ENCODE measurements at places on chromosomes 11 and 22.

DNA sequence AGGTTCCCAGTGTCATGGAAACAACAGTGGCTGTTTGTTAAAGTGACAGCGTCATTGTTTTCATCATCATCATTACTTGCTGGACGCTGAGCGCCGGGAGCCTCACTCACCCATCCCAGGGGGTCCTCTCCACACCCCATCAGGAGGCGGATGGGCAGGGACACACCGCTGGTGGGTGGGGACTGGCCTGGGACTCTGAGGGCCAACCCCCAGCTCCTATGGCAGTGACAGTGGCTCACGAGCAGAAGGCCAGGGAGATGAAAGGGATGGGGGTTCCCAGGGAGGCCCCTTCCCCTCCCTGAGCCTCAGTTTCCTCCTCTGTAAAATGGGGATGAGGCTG is 76.6 kb upstream of the PRR5 start:
- no peak for DNase-seq

DNA sequence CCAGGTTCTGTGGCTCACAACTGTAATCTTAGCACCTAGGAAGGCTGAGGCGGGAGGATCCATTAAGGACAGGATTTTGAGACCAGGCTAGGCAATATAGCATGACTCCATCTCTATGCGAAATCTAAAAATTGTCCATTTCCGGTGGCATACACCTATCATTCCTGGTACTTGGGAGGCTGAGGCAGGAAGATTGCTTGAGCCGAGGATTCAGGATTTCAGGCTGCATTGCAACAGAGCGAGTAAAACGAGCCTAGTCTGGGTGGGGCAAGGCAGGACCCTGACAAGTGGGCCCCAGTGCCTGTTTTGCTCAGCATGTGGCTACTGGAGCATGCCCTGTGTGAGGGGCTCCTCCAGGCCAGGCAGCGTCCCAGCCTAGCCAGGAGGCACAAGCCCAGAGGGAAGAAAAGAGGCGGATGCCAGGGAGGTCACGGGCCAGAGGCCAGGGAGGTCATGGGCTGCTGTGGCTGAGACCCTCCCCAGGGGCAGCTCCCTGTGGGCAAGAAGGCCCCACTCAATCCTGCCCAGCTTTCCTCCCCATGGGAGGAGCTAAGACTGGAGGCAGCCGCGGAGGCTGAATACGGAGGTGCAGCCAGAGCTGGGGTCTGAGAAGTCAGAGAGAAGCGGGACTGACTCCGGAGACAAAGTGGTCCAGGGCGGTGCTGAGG is 8.4 kb downstream of the LRRC74B start:
- no peak for DNase-seq

GRCh38 chr11:3827434-3828186 is 13.1 kb downstream of the RHOG start:
- no peak for DNase-seq

DNA sequence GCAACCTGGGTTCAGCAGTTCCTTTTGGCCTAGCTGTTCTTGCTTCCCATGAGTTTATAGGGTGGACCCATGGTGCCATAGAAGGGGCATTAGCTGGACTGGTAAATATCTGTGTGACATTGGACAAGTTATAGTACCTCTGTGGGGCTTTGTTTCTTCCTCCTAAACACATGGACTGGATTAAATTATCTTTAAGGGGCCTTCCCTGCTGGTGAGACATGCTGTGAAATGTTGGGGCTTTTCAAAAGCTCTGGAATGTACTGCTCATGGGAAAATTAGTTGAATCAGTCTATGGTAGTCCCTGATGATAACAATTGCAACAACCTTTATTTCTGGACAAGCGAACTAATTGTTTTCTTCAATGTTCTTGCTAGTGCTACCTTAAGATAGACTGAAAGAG is 276.2 kb downstream of the BLID start:
- DNase-seq, result no peak

DNA sequence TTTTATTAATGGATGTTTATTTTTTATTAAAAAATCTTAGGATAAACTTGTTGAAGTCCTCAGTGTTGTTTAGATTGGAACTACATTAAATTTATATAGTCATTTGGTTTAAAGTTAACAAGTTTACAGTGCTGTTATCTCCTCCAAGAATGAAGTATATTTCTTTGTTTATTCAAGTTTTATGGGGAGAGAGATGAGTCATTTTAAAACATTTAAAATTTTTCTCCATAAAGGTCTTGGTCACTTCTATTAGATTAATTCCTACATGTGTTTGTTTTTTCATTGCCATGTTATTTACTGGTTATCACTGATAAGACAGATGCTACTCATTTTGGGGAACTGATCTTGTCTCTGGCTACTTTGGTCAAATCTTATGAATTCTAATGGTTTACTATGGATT is 429.6 kb downstream of the METTL15 start:
- no peak for DNase-seq

DNA sequence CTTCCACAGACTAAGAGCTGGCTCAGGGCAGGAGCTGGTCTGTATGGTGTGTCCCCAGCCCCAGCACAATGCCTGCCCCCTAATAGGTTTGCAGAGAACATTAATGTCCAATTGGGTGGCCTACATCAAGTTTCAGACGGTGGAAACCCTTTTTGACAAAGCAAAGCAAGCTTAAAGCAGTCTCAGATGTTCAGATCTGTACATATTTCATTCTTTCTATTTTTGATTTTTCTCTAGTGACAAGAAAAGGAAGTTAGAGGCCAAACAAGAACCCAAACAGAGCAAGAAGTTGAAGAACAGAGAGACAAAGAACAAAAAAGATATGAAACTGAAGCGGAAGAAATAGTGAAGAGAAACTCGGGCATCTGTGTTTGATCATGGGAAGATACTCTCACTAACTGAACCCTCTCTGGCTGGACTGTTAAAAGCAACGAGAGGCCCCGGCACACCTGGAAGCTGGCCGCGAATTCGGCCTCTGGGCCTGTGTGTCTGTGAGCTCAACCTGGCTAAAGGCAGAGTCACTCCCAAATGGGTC is 40.5 kb downstream of the NAT10 start:
- no peak for DNase-seq

GRCh38 chr11:36345084-36345511 is 49.0 kb downstream of the PRR5L start:
- DNase-seq, result peak; percentile 85

DNA sequence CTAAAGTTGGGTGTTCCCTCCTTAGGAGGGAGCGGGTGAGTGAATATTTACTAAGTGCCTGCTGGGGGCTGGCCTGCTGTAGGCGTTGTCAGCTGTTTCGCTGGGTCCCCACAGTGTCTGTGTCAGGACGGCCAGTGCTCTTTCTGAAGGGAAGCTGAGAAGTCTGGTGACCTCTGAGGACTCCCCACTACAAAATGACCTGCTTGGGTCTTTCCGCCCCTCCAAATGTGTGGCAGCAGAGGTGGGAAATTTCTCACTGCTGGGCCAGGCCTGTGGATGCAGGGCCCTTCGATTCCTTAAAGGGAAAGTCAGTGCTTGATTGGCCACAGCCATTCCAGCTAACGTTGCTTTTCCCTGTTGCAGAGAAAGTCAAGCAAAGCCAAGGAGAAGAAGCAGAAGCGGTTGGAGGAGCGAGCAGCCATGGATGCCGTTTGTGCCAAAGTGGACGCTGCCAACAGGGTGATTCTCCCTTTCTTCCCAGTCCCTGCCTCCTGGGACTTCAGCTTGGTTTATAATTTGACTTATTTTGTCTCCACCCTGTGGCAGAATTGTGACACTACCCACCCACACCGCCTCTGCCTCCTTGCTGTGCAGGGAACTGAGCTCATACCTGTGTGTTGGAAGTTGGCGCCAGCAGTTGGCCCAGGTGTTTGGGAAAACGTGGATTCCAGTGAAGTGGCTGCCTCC is 6.8 kb downstream of the NAA40 start:
- peak; percentile 69 for DNase-seq

DNA sequence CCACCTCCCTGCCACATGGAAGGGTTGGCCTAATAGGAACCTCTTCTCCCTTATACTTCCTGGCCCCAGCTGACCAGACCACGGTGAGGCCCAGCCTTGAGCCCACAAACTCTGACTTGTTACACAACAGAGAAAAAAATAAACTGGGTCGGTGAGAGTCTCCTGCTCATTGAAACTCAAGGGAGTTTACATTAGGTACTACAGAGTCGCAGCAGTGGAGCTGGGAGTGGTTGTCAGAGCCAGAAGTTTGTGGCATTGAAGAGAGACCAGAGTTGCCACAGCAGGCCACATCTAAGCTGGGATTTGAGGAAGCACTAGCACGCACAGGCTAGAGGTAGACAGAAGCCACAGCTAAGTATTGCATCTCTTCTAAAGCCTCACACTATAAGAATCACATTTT is 296.2 kb downstream of the DDX10 start:
- no peak for DNase-seq

DNA sequence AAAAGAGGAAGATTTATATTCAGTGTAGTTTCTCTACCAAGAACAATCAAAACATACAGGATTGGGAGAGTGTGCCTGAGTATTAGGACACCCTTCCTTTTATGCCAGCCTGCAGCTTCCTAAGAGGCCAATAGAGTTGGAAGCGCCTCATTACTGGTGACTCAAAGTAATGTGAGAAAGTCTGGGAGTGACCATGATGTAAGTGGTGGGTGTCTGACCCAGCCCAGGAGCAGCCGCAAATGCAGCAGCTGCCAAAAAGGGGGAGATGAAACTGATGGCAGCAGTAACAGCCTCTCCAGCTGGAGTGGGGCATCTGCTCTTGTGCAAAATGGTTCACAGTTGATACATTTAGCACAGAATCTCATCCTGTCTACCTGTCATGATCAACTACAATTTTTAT is 62.0 kb downstream of the ZNF280B start:
- no peak for DNase-seq

- no peak for DNase-seq
Measured at GRCh38 chr22:30717952-30718351, 23.3 kb downstream of the OSBP2 start.

GRCh38 chr11:10017911-10018310 is 276.1 kb downstream of the SBF2 start:
- DNase-seq, result no peak

DNA sequence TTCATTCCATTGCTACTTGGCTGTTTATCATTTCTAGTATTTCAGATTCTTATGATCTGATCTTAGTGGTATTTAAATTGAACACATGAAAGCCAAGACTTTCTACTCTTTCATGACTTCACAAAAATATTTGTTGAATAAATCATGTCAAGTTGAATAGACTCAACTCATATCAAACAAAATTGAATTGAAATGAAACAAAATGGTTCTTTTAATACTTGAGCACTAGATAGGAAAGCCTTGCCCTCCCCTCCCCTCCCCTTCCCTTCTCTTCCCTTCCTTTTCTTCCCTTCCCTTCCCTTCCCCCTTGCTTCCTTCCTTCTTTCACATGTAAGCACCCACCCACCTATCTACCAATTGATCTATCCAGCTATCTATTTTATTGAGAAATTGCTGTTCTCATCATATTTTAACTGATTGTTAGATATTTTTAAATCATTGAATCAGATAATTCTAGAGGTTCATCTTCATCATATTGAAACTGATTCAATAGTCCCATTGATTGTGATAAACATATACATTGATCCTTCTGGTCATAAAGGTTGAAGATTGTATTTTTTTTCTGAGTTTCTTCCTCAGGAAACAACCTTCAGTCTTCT is 2015.9 kb downstream of the LRRC4C start:
- DNase-seq, result no peak

DNA sequence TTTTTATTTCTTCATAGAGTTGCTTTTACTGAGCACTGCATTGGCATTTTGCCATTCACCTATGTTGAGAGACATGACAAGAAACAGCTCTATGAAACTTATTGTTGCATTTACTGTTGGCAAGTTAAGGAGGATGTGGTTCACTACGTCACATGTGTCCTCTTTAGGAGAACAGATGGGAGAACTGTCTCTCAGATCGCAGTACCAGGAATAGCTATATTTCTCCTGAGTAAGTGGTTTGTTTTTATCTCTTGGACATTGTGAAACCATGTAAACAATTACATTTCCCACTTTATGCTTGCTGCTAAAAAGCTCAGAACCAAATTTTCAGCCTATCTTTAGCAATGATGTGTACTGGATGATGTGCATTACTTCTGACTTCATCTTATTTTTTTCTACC is 34.8 kb upstream of the PSMA1 start:
- DNase-seq, result no peak

GRCh38 chr22:47419239-47419638 is 656.8 kb downstream of the TBC1D22A start:
- DNase-seq, result no peak

DNA sequence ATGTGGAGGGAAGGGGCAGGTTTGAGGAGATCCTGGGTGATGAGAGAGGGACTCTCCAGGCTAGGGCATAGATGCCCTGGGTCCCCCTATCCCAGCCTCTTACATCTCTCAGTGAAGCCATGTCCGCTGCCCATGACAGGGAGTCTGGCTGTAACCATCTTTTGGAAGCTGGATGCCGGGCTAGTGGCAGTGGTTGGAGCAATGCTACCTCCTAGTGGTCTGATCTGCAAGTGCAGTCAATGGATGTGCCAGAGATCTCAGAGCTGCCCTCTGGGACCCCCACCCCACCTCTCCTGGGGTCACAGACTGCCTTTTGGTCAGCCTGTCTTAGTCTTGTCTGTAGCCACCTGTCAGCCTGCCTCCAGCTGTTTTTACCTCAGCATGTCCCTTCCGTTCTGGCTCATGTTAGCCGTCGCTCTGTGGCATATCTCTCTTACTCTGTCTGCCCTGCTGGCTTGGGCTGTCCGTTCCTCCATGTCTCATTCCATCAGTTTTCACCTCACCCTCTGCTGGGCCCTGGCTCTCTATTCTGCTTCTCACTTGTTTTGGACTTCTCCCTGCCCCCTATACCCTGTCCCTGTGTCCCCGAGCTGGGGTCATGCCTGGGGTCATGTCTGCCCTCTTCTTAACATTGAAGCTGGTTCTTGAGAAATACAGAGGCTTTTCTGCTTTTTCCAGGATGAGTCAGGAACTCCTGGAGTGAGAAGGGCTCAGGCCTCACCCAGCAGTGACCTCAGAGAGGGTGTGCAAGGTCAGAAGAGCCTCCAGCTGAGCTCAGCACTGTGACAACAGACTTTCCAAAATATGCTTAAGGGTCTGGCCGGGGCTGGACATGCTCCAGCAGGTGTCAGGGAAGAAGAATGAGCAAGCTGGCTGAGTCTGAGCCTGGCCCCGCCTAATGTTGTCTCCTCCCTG is 52.0 kb upstream of the THY1 start:
- DNase-seq, result peak; percentile 46

- DNase-seq, result no peak
Measured at GRCh38 chr22:39731481-39731880, 160.9 kb downstream of the CACNA1I start.

DNA sequence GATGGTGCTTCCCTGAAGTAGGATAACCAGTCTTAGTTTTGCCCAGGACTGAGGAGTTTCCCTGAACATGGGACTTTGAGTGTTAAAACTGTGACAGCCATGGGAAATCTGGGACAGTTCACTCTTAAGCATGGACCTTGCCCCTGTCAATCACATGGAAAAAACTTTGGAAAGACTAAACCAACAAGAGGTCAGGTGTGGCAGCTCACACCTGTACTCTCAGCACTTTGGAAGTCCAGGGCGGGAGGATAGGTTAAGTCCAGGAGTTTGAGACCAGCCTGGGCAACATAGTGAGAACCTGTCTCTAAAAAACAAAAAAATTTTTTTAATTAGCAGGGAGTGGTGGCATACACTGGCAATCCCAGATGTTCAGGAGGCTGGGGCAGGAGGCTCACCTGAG is 3.3 kb upstream of the AMBRA1 start:
- no peak for DNase-seq

Measured in left colon (tissue), 2 donors.